ENCODE measurements at places on chromosomes 16 and 17.
A peak's percentile ranks its signal among the peaks of the same experiment; 100 is the strongest.

GRCh38 chr17:36848008-36848902 is 89.0 kb upstream of the LHX1 start:
- DNase-seq = no peak

- no peak for DNase-seq
Measured at GRCh38 chr16:89275837-89276720, 58.6 kb downstream of the ZNF778 start.

GRCh38 chr17:79617740-79618382 is 7.0 kb upstream of the RBFOX3 start:
- no peak for DNase-seq

GRCh38 chr17:45018848-45019711 is 32.4 kb downstream of the DCAKD start:
- peak; percentile 38 for DNase-seq

DNA sequence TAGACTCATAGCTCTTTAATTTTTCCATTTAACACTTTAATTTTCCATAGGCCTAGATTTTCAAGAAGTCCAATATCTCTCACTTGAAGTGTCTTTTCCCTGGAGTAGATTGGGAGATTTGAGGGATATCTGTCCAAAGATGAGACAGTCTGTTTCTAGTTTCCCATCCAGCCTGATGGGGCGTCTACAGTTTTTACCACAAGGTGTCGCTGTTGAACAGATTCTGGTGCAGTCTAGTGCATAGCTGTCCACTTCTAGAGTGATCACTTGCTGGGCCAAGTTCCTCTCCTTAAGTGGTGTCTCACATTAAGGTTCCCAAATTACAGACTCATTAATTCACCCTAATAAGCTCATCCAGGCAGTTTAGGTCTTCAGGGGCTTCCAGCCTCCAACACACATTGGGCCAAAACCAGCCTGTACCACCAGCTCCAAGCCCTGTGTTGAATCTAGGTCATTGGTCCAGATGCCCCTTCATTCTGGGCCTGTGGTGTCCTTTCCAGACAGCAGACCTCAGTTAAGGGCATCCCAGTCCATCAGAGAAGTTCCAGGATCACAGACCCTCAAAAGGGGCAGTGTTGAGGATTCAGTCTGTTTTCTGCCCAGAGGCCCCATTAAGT is 9.4 kb downstream of the SNX20 start:
- DNase-seq = peak; percentile 67

GRCh38 chr16:10754941-10755340 is 11.3 kb downstream of the NUBP1 start:
- DNase-seq = no peak

DNA sequence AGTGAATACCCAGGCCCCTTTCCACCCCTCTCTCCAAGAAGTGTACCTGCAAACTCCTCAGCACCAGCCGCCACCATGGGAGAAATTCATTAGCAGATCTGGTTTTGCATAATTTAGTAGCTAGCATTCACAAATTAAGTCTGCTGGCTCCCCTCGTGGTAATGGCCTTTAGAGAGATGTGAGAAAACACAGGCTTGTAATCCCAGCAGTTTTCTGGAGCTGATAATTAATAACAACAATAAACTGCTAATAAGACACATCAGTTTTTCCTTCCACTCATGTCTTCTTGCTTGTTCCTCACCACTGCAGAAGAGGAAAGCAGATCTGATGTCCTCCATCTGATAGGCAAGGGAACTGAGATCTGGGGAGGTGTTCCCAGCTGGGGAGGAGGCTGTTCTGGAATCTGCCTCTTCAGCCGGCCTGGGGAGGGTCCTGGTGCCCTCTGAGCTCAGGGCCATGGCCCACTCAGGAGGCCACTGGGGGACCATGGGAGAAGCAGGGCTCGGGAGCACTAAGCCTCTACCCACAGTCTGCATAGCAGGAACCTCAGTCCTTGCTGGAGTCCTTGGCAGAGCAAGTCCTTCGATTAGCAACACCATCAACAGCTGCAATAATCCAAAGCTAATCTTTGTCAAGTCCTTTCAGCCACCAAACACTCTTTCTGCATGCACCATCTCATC is 74.2 kb upstream of the DNAJA2 start:
- no peak for DNase-seq

DNA sequence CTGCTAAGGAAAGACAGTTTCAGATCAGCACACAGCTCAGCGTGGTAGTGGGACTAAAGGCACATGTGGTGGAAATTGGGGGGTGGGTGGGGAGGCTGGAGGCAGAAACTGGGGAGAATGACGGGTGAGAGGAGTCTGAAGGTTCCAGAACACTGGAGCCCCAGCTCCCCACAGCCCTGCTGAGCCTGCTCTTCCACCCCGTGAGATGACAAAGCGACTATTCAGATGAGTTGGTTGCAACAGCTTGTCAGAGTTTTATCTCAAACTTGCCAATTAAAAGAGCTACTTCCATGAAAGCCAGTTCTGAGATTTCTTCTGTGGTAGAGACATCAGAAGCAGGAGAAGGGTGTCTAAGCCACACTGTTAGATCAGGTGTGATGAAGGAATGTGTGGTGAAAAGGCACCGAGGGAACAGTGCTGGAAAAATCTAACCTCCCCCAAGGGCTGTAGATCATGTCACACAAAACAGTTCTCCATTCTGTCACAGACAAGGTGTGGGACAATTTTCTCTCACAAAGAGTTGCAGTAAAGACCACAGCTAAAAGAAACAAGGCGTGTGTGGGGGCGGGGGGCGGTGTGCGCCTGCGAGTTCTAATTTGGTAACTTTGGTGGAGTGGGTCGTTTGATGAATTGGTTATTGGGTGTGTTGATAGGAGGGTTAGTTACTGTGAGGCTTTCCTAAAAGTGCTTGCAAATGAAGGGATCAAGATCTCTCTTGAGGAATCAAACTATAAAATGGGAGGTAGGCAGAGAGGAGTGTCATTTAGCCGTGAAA is 39.0 kb downstream of the CCDC182 start:
- DNase-seq = no peak

DNA sequence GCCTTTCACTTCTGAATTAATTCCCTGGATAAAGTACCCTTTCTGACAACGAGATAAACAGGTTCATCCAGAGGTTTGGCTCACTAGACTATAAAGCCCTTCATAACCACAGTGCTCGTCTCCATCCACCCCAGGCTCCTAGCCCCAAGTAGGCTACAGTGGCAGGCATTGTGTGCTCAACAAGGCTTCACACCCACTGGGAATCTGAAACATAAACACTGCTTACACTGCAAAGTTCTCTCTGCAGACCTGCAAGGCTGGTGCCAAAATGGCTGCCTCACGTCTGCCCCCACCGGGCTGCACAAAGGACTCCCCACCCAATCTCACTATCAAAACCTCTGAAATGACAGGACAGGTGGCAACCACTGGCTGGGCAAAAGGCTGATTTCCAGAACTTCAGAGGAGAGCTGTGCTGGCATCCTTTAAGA is 5.1 kb upstream of the HLF start:
- no peak for DNase-seq

- DNase-seq = no peak
Measured at GRCh38 chr17:82384730-82385481, 13.3 kb downstream of the UTS2R start.
